ENCODE measurements at places on chromosomes 5 and 9.

- no peak for DNase-seq
Measured at GRCh38 chr5:65355301-65355700, 126.4 kb downstream of the ADAMTS6 start.

DNA sequence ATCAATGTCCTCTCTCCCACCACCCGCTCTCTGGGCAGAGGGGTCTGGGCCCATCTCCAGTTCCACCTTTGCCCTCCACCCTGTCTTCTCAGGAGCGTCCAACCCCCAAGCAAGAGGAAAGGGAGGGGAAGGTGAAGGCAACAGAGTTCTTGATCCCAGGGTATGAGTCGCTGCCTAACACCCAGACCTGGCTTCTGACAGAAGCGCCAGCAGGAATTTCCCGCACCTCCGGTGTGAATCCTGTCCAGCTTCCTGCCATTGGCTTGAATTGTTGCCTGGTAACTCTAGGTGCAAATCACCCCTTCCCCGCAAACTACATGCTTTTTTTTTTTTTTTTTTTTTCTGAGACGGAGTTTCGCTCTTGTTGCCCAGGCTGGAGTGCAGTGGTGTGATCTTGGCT is 84.2 kb upstream of the IER5L start:
- no peak for DNase-seq

- DNase-seq: no peak
Measured at GRCh38 chr5:143302341-143303045, 101.0 kb downstream of the NR3C1 start.

DNA sequence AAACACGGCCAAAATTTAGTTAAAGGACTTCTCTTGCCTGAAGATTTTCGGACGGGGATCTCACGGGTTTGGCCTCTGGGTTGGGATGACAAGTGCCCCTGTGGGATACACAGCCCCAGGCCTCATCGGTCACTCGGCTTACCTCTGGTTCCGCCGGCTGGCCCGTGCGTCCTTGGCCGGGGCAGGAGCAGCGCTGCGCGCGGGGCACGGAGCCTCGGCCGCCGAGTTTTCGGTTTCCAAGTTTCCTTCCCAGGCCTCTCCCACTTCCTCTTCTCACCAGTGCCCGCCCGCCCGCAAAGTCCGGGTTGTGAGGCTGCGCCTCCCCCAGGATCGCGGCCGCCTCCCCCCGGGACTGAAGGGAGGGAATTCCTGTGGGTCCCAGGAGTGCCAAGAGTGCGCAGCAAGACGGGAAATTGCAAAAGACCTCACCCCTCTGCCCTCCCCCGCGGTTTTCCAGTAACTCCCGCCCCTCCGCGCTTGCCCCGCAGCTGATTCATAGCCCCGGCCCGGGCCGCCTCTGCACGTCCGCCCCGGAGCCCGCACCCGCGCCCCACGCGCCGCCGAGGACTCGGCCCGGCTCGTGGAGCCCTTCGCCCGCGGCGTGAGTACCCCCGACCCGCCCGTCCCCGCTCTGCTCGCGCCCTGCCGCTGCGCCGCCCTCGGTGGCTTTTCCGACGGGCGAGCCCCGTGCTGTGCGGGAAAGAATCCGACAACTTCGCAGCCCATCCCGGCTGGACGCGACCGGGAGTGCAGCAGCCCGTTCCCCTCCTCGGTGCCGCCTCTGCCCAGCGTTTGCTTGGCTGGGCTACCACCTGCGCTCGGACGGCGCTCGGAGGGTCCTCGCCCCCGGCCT is at the start of gene OSMR:
OSMR (plus strand) TSS at position 487 of the 853 bp plus-strand sequence. CDS start 23,033 bp downstream, outside the sequence.
- peak; percentile 93 for DNase-seq

GRCh38 chr5:140402258-140403074 is 833 bp downstream of the ANKHD1 start:
- DNase-seq: no peak

- DNase-seq: no peak
Measured at GRCh38 chr5:151811593-151812321, 40.0 kb downstream of the G3BP1 start.

DNA sequence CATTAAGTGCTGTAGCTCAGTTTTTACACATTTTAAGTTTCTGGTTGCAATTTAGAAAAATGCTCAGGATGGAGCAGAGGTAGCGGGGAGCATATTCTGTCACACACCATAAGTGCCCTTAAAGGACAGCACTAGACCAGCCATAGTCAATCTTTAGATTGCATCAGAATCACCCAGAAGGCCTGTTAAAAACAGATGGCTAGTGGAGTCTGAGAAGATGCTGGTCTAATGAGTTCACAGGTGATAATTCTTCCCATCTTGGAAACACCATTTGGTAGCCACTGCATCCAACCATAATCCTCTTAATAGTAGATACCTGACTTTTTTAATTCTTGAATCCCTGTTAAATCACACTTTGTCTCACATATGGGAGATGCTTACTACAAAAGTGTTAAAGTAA is 113.2 kb downstream of the CDH18 start:
- DNase-seq: no peak

DNA sequence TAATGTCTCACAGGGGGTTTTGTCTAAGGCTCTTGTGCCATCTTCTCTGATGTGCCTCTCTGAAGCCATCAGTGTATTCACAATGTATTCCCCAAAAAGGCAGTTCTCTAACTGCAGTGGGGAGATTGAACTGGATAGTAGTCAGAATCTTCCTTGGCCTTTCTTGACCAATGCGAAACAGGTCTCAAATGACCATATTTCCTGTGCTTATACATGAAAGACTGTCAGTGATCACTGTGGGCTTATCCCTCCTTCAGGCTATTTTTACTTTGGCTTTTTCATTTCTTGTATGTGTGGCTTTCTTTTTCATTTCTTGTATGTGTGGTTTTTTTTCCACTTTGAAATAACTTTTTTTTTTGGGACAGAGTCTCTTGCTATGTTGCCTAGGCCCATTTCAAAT is 19.7 kb downstream of the HMGXB3 start:
- no peak for DNase-seq

- DNase-seq: peak; percentile 81
Measured at GRCh38 chr5:177361418-177362291, 3.9 kb downstream of the RGS14 start.

- DNase-seq: no peak
Measured at GRCh38 chr5:57458443-57458842, 24.2 kb downstream of the ACTBL2 start.

- no peak for DNase-seq
Measured at GRCh38 chr5:71810023-71810422, 90.9 kb downstream of the CARTPT start.

- no peak for DNase-seq
Measured at GRCh38 chr5:31255041-31255440, 61.6 kb downstream of the CDH6 start.

DNA sequence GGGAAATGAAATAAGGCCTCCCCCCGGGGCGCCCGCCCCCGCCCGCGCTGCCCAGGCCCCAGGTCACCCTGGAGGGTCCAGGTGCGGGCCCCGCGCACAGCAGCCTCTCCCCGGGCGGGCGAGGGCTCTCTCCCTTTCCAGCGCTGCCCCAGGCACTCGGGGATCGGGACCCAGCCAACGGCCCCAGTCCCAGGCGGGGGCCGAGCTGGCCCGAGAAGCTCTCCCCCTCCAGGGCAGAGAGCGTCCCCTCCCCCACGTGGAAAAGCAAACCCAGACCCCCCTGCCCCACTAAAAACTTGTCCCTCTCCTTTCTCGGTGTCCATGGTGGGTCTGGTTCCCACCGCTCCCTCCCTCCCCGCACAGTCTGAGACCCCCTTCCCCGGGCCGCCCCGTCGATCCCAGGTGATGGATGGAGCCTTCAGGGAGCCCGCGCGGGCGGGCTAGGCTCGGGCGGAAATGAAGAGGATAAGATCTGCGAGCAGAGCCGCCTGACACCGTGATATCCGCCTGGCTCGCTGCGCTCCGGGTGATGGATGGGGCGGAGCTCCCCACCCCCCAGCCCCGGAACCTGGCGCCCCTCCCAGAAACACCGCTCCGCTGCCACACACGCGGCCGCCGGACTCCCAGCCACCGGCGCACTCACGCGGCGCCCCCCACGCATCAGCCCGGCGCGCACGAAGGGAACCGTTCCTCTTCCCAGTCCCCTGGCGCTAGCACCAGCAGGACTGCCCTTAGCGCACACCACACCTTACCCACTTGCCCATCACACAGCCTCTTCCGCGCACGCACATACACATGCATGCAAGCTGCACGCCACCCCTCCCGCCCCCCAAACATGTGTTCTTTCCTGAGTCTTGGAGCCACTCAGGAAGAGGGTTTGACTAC is 81.7 kb upstream of the ZBTB43 start:
- DNase-seq: no peak

- DNase-seq: no peak
Measured at GRCh38 chr9:108113596-108113995, 624.0 kb upstream of the KLF4 start.

DNA sequence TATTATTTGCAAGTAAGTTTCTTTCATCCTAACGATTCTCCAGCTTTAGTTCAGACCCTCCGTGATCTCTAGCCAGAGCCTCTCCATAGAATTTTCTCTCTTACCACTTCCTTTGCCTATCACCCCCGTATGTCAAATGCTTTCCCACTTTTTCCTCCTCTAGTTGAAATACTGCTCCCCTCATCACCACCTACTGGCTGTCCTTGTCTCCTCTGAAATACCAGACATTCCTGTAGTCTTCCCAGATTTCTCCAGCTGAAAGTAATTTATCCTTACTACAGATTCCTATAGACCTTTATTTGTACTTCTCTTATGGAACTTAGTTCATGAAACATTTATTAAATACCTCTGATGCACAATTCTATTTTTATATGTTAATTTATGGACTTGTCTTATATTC is 36.0 kb upstream of the GLIPR2 start:
- DNase-seq: no peak

- no peak for DNase-seq
Measured at GRCh38 chr9:70566066-70566465, 151.6 kb upstream of the KLF9 start.

- DNase-seq: peak; percentile 15
Measured at GRCh38 chr9:95649801-95650213, 133.0 kb upstream of the PTCH1 start.
